ENCODE measurements at places on chromosomes 2 and 18.
A peak's percentile ranks its signal among the peaks of the same experiment; 100 is the strongest.

GRCh38 chr2:105553538-105554196, 154.8 kb upstream of the FHL2 start:
- peak; percentile 46 for DNase-seq

DNA sequence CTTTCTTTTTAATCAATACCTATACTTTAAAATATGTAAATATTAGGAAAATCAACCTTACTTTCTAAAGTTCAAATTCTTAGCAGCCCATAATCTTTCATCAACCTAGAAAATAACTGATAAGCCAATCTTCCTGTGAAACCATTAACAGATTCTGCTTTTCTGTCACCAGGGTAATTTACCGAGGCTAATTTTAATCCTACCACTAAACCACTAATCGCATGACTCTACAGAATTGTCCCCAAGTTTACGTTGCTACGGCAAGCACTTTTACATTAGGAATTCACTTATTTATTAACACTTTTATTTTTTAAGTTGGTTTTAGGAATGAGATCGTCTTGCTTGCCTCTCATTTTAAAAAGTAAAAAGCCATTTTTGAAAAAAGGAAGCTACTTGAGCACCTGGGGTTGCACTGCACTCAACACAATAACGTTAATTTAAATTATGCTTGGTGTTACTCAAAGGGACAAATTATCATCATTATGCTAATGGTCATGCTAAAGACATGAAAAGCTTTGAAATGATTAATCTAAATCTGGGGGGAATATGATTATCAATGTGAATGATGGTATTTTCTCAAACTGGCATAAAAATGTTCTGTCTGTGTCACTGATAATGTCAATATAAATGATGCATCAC, 10.2 kb downstream of the ZNF516 start:
- DNase-seq = no peak

DNA sequence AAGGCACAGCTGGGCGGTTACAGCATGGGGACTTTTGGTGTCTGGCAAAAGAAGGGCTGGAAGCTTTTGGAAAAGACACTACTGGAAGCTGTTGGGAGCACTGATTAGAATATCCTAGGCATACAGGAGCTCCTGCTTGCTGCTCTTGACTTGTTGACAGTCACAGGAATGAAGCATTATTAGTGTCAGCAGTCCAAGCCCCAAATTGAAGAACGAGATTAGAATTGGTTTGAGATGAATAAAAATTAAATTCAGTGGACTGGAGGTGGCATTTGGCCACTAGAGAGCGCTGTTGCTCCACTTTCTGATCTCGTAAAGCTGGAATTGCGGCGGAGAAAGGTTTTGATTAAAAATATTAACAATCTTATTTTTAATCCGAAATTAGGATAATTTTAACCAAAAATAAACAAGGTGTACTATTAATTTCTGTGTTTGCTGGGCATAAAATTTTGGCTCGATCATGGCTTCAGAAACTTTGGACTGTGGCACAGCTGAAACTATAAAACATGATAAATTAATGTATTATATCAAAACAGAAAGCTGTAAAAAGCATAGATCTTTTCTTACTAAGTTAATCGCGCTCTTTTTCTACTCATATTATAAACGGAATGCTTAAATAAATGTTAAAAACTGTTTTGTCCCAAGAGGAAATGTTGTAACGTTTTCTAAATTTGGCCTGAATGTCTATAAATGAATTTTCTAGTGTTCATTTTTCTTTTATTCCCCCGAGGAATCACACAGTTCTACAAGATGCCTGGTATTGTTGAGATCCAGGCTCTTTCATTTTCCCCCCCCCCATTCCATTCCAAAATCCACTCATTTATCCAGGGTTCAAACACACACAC, 2.4 kb upstream of the HOXD8 start:
- DNase-seq = peak; percentile 75

GRCh38 chr2:30994227-30995056, 143.8 kb downstream of the GALNT14 start:
- DNase-seq = no peak

DNA sequence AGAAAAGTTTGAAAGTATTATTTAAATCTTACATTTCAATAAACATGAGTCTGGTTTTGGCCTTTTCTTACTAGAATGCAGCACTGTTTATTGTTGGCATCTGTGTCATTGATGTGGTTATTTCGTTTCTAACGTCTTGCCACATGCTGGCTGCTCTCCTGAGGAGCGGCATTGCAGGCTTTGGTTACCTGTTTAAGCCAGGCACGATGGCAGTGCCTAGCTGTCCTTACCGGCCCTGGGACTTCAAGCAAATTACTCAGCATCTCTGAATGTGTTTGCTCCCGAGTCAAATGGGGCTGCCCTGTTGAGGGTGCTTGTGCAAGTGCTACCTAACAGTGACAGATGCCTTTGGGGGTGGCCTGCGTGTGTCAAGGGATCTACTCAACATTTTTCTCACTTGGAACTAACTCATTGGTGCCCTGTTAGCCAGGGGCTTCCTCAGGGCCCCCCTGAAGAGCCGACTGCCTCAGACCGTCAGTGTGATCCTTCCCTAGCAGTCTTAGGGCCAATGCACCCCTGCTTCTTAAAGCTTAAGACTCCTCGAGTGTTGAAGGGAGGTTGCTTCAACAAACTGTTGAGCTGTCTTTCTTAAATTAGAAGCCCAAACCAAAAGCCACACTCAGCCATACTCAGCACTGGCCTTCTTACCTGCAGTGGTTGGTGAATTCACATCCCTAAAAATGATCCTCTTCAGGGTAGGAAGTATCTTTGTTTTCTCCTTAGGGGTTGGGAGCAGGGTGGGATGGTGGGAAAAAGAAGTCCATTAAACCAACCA, 151.5 kb downstream of the NCK2 start:
- no peak for DNase-seq

GRCh38 chr2:41930807-41931566, 116.8 kb upstream of the PKDCC start:
- no peak for DNase-seq

DNA sequence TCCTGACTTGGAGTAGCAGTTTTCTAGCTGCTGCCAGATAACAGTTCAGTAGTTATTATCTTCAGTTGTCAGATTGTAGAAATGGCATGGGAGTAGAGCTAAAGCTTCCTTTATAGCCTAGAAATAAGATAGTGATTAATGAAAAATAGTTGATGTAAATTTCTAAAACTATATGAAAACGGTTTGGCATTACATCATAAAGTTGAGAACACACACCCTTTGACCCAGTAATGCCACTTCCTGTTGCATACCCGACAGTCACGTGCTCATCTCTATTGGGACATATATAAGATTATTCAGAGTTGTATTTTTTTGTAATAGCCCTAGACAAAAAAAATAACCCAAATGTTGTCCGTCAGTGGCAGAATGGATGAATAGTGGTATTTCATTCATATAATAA, 39.4 kb upstream of the ASB1 start:
- no peak for DNase-seq

DNA sequence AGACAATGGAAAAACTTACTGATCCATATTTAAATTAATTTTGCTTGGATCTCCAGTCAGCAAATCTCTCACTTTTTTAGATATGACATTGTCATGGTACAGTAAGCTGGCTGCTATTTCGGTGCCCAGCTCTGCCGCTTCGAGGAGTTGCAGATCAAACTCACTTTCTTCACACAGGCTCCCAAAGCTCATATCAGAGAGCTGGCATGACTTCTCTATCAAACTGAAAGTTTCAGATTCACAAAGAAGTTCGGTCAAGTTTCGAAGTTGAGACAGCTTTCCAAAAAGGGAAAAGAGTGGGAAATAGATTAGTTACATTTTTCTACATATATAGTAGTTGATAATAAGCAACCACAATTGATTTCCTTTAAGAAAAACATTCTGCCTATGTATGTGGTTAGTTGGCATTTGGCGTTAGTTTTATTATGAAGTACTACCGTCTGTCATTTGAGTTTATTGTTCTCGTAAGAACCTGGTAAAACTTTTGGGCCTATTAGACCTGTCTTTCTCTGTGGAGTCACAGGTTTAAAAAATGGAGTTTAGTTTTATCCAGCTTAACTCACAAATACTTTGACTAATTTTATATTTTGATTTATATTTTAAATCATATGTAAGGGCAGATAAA, 118.8 kb downstream of the ABCA12 start:
- no peak for DNase-seq

DNA sequence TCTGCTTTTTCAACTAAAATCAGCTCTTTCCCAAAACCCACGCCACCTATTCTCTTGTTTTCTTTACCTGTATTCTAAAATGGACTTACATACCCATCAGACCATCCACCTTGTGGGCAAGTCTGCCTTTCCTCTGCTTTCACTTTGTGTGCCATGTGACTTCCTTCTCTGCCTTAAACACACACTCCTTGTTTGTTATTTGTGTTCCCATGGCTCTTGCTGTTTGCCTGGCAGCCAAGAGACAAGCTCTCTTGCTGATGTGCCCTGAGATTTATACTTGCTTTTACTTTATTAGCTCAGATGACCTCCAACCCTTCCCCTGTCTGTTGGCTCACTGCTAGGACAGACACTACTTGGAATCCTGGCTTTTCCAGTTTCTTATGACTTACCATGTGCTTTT, 309.7 kb upstream of the LRRTM4 start:
- no peak for DNase-seq

GRCh38 chr18:51437280-51438271, 240.1 kb upstream of the MEX3C start:
- DNase-seq = no peak

DNA sequence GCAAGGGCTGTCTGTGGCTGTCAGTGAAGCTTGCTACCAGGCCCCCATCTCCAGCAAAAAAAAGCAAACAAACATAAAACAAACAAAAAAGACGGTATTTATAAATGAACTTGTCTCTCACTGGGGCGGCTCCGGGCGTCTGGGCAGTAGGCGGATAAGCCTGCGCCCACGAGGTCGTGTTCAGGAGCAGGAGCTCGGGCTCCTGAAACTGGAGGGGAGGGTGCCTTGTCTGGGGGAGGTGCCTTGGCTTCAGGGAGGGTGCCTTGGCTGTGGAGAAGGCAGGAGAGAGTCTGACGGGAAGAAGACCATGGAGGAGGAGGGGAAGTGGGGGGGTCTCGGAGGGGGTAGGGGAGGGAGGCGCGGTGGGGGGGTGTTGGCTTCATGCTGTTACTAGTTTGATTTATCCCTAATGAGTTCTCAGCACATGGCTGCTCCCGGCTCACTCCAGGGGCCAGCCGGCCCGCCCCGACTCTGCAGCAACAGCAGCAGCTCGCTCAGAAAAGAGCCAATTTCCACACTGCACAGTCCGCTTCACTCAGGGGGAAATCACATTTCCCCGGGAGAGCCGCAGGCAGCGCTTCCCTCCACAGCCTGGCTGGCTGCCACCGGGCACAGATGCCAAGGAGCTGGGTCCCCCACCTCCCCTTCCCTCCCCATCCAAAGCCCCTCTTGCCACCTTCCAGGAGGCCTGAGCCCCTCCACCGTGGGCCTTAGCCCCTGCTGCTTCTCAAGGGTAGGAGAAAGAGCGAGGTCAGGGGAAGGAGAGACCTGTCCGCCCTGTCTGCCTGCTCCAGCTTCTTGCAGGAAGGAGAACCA, 38.7 kb downstream of the PSD4 start:
- peak; percentile 58 for DNase-seq

DNA sequence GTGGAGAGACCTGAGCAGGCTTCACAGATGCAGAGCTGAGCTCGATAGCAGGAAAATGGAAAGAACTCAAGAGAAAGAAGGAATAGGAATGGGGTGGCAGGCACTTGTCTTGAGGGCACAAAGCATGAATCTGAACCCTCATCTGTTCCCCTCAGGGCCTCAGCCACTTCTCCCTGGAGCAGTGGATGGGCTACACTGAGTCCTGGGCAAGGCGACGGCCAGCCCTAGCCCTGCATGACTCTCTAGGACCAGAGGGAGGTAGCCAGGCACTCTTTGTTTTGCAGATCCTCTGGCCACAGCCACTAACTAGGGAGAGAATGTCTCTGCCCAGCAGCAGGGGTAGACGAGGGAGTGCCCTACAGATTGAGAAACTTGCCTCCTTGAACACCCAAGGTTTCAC, 3.4 kb upstream of the TEX51 start:
- DNase-seq = no peak

DNA sequence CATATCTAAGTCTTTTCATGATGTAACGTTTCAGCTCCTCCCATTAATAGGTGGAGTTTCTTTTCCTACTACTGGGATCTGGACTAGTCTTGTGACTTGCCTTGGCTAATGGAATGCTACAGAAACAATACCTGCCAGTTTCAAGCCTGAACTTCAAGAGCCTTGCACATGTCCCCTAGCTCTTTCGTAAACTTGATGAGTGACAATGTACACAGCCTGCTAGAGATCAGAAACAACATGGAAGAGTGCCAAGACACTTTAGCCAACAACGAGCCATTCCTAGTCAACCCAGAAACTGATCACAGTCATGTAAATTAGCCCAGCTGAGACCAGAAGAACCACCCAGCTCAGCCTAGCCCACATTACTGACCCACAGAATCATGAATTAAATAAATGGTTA, 24.8 kb upstream of the STK39 start:
- DNase-seq = no peak

- DNase-seq = no peak
These were observed 117.0 kb upstream of the RIOK3 start for GRCh38 chr18:23336101-23336500.

GRCh38 chr2:9178110-9178903, 28.3 kb upstream of the ASAP2 start:
- DNase-seq = peak; percentile 39

GRCh38 chr2:58762176-58762781, 521.2 kb upstream of the FANCL start:
- DNase-seq = peak; percentile 92

DNA sequence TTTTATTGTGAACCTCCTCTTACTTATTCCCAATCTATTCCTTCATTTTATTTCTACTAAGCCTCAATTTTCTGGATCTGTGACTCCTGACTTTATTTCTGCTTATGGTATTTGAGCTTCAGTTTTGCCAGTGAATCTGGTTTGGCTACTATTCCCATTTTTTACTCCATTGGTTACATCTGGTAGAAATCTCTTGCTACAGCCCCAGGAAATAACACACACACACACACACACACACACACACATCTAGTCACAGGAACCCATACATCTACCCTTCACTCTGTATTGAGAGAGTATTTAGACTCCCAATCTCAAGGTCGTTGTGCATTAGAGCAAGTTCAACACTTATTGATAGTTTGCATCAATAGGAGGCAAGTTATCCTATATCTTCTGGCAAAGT, 37.0 kb upstream of the GALNT5 start:
- DNase-seq = no peak

DNA sequence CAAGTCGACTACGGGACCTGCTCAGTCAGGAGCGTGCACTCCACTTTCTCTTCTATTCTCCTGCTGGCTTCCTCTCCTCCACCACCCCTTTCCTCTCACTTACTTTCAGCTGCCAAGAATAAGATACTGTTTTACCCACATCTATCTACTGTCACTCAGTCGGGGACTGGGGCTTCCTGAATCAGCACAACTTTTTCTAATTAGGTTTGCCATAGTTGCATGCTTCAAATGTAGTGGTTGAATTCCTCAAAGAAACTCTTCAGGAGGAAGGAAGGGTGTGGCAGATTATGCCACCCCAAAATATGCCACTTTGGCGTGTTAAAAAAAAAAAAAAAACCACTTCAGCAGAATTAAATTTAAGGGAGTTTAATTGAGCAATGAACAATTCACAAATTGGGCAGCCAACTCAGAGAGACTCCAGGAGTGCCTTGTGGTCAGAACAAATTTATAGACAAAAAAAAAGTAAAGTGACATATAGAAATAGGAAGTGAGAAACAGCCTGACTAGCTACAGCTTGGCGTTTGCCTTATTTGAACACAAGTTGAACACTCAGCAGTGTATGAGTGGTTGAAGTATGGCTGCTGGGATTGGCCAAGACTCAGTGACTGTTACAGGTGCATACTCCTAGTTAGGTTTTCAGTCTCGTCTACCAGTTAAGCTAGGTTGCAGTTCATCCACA, 32.5 kb upstream of the RMDN2 start:
- DNase-seq = no peak

Measured in astrocyte of the hippocampus (primary cell).